ENCODE measurements at places on chromosomes 16 and 17.

- DNase-seq = no peak
Measured at GRCh38 chr17:35073991-35074627, 10.6 kb upstream of the RFFL start.

DNA sequence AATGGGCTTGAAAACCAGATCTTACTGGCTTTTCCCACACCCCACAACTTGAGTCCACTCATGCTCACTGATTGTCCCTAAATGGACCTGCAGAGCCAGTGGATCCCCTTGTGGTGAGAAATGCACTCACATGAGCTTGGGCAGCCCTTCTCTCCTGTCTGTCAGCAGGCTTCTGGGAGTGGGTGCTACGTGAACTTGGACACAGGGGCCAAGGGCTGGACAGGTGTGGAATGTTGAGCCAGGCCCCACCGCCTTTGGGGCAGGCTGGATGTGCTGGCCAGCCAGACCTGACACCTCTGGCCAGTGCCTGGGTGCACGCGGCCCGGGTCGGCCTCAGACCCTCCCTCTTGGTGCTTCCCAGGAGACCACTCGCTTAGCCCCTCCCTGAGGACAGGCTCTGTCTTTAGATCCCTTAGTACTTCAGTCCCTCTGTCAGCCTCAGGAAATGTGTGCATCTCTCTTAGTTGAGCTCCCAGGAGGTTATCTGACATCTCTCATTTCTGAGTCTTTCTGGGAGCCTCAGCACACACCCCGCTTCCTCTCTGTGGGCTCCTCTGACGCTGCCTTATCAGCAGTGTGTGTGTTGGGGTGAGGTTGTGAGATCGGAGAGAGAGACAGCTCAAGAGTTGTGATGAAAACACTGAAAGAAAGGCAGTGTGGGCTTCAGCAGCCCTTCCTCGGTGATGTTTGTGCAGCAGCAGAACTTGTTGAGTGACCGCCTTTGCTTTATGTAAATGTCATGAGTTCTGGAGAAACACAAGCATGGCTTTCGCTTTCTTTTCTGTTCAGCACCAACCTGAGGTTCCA, 117.0 kb downstream of the RAB11FIP4 start:
- DNase-seq = peak; percentile 60

DNA sequence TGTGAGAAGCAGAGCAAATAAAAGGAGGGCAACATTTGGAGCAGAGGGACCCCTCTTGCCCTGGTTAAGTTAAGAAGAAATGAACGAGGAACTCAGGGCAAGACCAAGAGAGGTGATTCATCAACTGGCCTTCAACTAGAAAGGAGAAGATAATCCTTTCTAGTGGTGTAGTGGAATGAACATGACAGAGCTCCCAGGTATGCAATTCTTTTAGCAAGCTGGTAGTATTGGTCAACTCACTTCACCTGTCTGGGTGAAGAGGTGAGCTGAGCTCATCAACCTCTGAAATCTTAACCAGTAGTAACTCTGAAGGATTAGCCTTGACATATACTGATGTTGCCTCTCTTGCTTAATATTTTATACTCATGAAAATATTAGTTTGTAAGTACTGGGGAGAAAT, 1024.7 kb upstream of the GOT2 start:
- no peak for DNase-seq

GRCh38 chr17:19744922-19745757, 3.0 kb downstream of the ALDH3A1 start:
- peak; percentile 90 for DNase-seq

DNA sequence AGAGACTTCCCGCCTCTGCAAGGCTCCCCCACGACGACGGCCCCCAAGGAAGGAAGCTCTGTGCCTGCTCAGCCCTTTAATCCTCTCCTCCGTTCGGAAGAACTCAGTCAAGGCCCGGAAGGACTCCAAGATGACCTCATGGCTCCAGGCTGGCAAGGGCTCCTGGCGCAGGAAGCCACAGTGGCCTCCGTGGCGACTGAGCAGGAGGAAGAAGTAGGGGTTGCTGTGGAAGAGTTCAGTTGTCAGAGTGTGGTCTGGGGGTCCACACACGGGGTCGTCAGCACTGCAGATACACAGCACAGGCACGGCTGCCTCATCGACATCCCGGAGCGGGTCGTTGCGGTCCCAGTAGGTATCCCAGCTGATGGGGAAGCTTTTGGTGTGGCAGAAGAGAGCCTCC, 4.2 kb downstream of the ABHD15 start:
- no peak for DNase-seq

DNA sequence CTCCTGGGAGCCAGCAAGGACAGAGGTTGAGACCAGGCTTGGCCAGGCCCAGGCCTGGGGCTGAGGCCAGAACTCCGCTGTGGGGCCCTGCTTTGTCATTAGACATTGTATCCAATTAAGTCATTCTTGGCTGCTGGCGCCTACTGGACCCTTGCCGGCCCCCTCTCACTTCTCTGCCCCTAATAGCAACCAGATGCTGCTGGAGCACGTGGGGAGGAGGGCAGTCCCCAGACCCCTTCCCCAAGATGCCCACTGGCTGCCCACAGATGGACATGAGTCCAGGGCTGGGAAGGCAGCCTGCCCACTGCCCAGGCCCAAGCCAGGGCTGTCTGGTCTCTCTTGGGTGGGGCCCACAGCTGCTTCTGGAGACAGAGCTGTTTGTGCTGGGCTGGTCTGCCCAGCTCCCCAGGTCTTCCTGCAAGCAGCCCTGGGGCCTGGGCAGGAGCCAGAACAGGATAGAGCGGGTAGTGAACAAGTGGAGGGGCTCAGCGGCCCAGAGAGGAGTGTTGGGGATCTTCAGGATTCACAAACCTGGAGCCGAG, 7.8 kb downstream of the PLXDC1 start:
- no peak for DNase-seq

- no peak for DNase-seq
Measured at GRCh38 chr17:36049643-36050042, 14.4 kb upstream of the CCL18 start.

DNA sequence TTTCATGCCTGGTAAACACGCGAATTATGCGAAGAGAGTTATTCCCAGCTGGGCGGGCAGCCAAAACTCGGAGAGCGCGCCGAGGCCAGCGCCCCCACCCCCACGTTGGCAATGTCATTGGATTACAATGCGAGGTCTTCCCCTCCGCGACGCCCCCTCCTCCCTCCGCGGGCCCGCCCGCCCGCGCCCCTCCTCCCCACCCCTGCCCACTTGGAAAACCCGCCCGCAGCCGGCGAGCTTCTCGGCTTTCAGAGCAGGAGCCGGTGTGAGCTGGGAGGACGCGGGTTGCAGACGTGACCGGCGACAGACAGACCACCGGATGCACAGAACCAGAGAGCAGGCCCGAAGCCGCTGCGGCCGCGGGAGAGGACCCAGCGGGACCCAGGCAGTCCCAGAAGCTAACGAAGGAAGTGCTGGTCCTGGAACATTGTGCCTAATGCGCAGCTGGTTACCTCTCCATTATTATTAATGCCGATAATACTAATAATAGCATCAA, 4.0 kb downstream of the NOG start:
- DNase-seq = peak; percentile 30

GRCh38 chr16:51854401-51854951, 692.5 kb downstream of the TOX3 start:
- no peak for DNase-seq

GRCh38 chr16:87584271-87584670, 18.0 kb upstream of the JPH3 start:
- no peak for DNase-seq

DNA sequence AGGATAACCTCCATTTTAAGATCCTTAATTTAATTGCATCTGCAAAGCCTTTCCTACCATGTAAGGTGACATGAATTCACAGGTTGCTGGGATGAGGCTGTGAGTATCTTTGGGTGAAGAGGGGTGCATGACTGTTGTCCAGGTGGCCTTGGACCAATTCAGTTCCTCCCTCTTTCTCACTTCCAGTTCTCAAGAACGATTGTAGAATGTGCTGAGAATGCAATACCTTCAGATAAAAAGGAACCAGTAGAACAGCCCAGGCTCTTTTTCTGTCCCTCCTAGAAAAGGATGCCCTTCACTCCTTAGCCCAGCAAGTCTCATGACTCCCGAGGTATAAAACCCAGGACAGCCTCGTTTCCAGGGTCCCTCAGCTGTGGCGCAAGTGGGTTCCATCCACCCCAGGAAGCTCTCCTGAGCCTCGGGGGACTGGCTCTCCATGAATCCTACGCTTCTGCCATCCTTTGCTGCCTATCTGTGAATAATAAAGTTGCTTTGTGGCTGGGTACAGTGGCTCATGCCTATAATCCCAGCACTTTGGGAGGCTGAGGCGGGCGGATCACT, 61.6 kb upstream of the FA2H start:
- no peak for DNase-seq

DNA sequence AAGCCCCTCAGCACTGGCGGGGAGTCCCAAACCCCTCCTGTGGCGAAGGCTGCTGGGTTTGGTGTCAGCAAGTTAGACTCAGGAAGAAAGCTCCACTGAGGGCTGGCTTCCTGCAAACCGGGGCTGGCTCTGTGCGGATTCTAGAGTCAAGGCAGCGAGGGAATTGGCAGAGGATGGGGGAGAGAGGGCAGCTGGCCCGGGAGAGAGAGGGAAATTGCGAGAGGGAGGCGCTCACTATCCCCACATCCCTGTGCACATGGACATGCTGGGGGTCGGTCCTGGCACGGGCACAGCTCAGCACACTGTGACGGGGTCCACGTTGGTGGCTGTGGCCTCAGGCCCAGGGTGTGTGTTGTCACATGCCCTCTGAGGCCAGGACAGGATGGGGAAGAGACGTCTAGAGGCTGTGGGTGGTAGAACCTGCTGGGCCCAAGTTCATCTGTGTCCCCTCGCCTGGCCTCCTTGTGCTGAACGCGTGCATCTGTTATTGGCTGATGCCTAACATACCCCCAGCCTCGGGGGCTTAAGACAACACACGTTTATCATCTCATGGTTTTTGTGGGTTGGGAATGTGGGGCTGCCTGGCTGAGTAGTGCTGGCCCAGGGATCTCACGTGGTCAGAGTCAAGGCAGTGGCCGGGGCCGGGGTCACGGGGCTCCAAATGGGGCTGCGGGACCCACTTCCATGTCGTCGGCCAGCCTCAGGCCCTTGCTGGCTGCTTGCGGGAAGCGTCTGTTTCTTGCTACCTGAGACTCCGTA, 16.7 kb upstream of the JPH3 start:
- DNase-seq = no peak

DNA sequence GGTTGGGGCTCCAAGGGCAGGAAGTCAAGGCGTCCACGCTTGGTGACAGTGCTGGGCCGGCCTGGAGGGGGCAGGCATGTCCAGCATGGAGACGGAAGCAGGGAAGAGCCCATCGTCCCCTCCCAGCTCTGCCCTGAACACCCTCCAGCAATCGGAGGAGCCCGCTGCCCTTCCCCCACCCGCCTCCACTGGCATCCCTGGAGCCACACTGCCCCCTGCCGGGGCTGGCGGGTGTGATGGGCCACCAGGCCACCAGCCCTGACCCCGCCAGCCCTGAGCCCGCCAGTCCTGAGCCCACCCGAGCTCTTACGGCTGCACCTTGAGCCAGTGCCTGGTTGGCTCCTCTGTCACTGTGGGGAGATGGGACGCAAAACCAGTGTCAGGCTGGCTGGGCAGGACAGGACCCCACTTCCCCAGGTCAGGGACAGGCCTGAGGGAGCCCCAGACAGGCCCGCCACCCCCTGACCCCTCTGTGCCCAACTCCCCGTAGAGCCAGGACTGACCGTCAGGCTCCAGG, 4.1 kb upstream of the CDH15 start:
- DNase-seq = peak; percentile 93

DNA sequence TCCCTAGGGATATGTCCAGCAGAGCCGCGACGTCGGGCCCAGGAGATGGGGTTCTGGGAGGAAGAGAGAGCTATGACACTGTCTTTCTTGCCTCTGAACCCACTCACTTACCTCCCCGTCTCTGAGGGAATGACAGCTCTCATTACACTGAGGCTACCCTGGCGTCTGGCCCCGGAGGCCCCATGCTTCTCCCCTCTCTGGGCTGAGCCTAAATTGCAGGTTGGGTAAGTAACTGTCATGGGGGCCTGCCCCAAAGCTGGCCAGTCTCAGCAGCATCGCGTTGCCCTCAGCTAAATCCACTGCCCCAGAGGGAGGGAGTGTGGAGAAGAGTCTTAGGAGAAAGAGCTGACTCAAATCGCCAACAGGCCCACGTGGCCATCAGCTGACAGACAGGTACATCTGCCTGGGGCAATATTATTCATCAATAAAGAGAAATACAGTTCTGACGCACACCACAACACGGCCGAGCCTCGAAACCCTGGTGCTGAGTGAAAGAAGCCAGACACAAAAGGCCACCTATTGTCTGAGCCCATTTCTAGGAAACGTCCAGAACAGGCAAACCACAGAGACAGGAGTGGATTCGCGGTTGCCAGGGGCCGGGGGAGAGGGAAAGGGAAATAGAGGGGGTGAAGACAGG, 156.4 kb downstream of the C16orf95 start:
- DNase-seq = no peak

- no peak for DNase-seq
Measured at GRCh38 chr17:62188713-62189112, 123.6 kb upstream of the MED13 start.

DNA sequence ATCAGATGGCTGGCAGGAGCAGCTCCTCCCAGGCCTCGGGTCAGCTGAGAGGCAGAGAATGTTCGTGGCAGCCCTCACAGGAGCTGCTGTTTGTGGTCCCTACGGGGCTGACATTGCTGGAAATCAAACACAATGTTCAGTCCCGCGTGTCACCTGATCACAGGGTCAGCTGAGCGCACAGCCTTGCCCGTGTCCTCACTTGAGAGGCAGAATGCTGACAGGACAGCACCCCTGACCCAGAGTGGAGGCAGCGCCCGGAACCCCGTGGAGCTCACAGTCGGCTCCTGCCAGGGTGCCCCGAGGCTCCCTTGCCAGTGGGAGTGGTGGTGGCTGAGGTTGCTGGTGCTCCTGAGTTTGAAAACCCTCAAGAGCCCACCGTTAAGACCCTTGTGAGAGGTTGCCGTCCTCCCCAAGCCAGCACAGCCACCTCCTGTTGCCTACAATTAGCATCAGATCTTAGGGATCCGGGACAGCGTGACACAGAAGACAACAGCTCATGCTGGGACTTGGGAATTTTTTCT, 3.6 kb upstream of the CHMP6 start:
- no peak for DNase-seq

- DNase-seq = no peak
Measured at GRCh38 chr17:67503184-67503583, 126.1 kb downstream of the PITPNC1 start.

DNA sequence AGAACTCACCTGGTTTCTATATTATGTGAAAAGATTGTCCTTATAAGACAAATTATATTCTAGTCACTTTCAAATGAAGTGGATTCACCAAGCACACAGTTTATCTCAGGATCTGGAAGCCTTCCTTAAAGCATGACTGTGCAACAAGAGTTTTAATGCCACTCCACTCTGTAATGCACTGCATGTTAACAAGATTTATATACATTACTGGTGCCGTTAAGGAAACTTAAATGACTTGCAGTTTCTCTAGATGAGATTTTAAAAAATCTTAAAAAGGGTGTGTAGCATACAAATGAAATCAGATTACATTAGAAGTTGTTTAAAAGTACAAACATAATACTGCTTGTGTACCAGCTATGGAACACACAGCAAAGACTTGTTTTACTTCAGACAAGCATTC, 150.8 kb downstream of the SNX11 start:
- no peak for DNase-seq
